T-helper 17 cell (primary cell): ENCODE measurements at places on chromosomes 6 and 20.

GRCh38 chr20:20815711-20816455 is 103.4 kb upstream of the RALGAPA2 start:
- no peak for DNase-seq

DNA sequence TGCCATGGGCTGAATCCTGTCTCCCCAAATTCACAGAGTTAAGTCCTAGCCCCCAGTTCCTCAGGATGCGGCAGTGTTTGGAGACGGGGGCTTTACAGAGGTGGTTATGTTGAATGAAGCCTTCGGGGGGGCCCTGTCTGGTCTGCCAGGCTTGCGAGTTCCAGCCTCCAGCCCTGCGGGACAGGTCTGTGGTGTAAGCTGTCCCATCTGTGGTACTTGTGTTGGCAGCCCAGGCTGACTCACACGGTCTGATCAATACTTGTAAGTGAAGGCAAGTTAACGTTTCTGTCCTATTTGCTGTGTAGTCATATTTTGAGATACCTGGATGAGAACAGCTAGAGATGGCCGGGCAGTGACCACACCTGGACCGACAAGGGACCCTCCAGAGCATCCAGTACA is 51.8 kb upstream of the GPR31 start:
- DNase-seq, result no peak

- DNase-seq, result no peak
These were observed 1101.7 kb upstream of the EYS start for GRCh38 chr6:66808771-66809170.

DNA sequence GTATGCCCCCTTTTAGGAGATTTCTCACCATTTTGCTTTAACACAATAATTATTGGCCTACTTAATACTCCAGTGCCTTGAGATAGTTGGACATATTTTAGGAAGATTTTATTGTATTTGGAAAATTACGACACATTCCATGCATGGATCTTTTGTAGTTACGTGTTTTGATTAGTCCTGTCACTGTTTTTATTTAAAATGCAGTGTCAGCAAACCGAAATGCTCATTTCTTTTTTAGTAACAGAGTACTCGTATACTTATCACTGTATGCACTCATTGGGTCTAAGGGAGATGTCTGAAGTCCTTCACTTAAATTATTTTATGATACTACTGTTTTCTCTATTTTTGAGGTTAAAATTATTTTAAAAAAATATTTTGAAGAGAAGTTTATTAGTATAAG is 153.8 kb downstream of the QKI start:
- DNase-seq, result no peak

- no peak for DNase-seq
These were observed 670.9 kb downstream of the QKI start for GRCh38 chr6:164085091-164086075.

GRCh38 chr6:10315658-10316372 is 99.1 kb downstream of the TFAP2A start:
- DNase-seq, result no peak

DNA sequence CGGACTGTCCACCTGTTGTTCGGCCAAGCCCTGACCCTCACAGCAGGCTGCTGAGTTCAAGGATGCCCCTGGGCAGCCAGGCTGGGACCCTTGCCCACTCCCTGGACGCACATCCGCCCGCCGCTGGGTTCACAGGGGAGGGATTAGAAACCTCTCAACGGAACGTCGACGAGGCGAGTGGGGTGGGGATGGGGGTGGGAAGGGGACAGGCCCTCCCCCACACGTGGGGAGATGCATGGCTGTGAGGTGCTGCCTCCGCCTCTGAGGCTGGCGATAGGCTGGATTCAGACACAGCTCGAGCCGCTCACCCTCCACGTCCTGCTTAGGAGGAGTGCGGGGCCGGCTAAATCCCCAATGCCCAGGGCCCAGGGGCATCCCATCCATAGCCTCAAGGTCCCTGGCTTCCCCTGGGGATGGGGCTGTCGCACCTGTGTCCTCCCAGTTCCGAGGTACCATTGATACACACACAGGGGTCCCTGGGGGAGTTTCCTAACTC is 90.6 kb upstream of the BHLHE23 start:
- DNase-seq, result no peak

DNA sequence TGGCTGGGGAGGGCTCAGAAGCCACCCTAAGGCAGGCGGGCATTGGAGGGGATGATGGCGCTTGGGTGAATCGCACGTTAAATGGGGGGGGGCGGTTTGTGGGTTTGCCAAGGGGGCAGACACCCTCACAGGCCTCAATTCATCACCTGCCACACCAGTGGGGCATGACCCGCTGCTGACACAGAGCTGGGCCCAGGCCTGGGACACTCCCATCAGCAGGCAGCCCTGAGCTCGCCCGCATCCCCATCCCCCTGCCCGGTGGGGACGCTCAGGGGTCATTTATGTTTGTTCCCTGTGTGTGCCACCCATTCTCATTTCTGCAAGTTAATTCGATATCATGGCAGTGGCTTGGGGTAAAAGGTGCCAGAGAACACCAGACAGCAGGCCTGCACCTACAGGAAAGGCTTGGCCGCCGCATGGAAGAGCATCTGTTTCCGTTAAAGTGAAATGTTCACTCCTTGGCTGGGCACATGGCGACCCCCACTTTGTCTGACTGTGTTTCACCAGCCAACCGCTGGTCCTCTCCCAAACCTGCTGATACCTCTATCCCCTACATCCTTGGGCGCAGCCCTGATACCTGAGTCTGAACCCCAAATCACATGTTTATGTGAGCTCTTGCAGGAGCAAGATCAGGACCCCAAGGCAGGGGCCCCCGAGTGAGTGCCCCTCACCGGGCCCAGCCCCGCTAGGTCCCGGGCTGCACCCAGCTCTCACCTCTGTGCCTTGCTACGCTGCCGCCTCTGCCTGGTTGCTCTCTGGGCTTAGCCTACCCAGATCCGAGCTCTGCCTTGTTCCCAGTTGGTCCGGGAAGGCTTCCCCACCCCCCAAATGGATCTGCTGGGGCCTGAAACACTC is 248.8 kb downstream of the TAF4 start:
- DNase-seq, result no peak

DNA sequence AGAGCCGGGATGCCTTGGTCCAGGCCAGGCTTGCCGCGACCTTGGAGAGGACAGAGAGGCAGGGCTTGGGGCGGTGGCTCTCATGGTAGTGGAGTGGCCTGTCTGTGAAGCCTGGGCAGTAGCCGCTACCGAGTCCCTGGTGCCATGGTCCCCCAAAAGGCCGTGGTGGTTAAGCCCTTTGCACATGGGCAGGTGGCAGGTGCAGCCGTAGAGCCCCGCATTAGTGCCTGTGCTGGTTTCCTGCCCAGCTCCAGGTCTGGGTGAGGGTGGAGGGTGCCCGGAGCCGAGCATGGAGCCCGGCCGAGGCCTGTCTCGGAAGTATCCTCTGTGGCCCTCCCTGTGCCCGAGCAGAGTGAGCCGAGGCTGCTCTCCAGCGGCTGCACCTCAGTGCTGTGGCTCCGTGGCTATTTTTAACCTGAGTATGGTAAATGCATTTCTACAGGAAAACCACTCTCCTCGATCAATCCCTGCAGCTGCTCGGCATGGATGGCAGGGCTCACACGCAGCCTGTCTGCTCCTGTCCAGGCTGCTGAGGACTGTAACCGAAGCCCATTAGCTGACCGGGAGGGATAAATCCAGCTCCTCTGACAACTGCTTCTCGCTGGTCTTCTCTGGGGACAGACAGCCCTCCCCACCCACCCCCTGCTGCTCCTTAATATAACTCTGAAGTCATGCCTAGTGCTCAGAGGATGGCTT is 36.3 kb upstream of the GATA5 start:
- no peak for DNase-seq

DNA sequence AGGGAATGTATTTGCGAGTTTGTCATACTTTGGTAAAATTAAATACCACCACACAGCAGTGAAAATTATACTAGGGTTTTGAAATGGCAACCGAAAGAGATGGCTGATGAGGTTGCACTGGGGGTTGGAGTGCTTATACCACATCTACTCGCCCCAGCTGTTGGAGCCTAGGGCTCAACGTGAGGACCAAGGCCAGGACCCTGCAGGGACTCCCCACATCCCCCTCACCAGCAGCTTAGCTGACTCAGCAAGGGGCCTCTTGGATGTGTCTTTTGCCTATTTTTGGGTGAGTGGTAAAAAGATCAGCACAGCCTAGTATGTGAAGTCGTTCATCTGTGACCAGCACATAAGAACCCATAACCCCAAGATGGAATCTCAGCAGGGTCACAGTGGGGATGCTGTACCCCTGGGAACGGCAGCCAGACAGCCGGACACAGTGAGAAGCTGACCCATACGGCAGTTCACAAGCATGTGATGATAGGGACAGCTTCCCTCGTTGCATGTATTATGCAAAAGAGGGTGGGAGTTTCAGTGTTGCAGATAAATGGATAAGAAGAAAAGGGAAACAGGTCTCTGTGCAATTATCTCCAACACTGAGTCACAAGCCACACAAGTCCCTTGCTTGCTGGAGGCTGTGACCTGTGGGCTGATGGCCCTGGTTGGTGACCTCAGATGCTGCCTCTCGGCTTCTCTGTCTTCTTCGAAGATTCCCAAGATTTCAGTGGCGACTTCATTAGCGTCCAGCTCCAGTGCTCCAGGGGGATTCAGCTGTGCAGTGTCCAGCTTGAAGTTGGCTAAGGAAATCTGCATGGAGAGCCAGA is 20.9 kb upstream of the SPO11 start:
- no peak for DNase-seq

GRCh38 chr6:131654326-131654725 is 17.2 kb downstream of the ENPP3 start:
- no peak for DNase-seq

GRCh38 chr6:152117156-152118133 is 310.0 kb downstream of the ESR1 start:
- no peak for DNase-seq

DNA sequence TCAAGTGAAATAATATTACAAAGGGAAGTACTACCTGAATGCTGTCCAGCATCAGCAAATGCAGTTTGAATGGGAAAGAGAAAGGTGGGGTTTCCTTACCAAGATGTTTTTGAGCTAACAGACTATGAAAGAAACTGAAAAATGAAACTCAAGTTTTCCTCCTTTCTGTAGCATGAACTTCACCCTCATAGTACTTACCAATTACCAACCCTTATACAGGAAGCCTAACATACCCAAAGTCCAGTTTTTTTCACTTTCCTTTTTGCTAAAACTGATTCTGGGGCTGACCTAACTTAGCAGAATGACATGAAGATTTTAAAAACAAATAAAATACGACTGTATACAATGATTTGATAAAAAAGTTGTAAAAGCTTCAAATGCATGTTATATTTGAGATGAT is 5.2 kb downstream of the ZNFX1 start:
- DNase-seq, result no peak
